B cell (primary cell): ENCODE measurements at places on chromosomes 3 and 15. TPM values are rescaled to one million over a fixed set of nuclear protein-coding genes. Genes with fewer than 3 reads are reported as not detected.

DOCK3 gene
- total RNA-seq: 0.17 and 0.30 TPM in 2 replicates

PAK6 gene
- total RNA-seq: 0.80 and 1.2 TPM in 2 replicates

KLF15 gene
- total RNA-seq: 0.83 and 2.2 TPM in 2 replicates

RARRES1 gene
- total RNA-seq: not detected in 2 replicates

IL17RB gene
- total RNA-seq: 0.15 and 0.32 TPM in 2 replicates

CNTN4 gene
- 0.05 TPM in 1 of 2 replicates, not detected in the other for total RNA-seq

NFKBIZ gene
- total RNA-seq: 141 and 157 TPM in 2 replicates

MASP1 gene
- not detected in 2 replicates for total RNA-seq

LIPH gene
- total RNA-seq: not detected in 2 replicates

VILL gene
- 32.9 and 35.2 TPM in 2 replicates for total RNA-seq

CSPG4 gene
- total RNA-seq: 0.15 and 0.17 TPM in 2 replicates

KBTBD13 gene
- total RNA-seq: not detected in 2 replicates

SPTBN5 gene
- 0.68 and 1.4 TPM in 2 replicates for total RNA-seq

CHST2 gene
- total RNA-seq: 24.8 and 25.0 TPM in 2 replicates

TERC gene
- total RNA-seq: 10.6 and 12.5 TPM in 2 replicates

ACTC1 gene
- not detected in 2 replicates for total RNA-seq

NR2E3 gene
- not detected in 2 replicates for total RNA-seq

LXN gene
- 5.1 and 7.9 TPM in 2 replicates for total RNA-seq

PLSCR5 gene
- total RNA-seq: not detected in 2 replicates

GABRR3 gene
- not detected in 2 replicates for total RNA-seq

GHSR gene
- total RNA-seq: not detected in 2 replicates
